ENCODE measurements at places on chromosomes 5 and 9.

- DNase-seq: no peak
Observed at GRCh38 chr9:18067548-18068120, 406.3 kb upstream of the ADAMTSL1 start.

- DNase-seq: peak; percentile 79
Observed at GRCh38 chr9:97984188-97985057, 1.3 kb downstream of the ANP32B start.

DNA sequence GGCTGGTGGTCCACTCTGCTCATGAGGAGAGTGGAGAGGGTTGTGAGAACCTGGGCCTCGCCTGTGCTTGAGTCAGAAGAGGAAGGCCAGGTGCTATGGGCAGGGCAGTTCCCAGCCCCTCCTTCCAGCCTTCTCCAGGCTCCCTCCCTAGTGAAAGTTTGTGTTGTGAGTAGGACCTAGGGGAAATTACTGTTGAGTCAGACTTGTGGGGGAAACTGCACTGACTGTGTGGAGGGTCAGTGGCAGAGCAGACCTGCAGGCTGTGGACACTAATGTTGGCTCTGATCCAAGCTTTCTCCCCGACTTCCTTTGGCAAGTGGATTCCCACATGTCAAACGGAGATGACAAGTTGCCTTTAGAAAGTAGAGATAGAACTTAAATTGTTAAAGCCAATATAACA, 102.6 kb downstream of the ARHGAP26 start:
- peak; percentile 28 for DNase-seq

DNA sequence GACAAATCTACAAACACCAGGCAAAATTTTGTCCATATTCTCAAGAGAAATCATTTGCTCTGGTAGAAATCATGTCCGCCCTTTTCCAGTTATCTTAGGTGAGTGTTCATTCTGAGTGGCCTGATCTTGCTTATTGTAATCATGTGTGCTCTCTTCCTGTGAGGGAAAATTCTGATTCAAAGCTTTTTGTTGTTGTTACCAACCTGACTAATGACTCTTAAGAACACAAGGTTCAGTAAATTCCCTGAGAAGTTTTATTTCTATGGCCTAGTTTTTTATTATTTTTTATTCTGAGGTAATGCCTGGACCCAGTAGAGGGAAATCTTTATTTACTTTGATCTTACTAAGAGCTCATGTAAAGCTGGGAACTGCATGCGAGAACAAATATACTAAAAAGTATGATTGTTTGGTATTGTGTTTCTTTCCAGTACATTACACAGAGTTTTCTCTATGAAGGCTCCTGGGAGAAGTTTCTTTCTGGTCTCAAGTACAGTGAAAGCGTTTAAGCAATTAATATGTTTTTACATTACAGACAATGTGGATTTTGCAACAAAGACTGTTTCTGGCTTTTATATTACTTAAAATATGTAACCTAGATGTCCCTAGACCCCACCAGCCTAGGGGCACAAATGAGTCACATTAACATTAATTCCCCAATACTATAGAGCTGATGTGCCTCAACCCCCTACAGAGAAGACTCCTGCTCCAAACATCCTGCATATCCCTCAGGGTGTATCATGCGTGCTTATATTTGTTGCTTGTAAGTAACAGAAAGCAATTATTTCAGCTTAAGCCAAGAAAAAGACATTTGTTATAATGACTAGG, 138.1 kb downstream of the TMEM167A start:
- DNase-seq: no peak

DNA sequence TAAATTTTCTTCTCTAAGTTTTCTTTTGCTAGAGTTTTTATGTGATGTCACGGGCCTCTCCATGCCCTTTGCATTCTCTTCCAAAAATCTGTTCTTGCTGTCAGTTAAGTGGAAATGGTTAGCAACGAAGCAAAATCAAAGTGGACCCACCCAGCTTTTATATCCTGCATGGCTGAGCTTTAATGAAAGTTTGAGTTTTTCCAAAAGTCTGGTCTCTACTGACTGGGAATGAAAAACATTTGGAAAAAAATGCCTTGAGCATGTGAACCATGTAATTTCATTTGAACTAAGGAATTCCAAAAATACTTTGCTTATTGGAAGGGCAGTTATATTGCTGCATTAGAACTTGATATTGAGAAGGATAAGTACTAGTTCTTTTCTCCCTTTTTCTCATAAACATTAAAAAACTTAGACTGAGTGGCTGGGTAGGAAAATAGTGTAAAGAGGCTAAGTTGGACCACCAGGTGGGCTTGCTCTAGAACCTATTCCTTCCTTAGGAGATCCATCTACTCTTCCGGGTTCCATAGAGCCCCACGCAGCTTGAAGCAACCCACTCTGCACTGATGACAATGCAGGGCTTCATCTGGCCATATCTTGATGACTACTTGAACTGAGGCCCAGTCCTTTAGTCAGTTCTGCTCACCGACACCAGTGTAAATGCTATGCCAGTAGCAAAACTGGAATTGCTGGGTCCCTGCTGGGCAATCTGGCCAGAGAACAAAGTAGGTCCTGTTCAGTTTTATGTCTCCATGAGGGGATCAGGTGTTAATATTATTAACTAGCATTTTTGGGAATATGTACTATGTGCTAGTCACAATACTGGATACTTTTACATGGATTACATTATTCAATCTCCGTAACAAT, 17.4 kb upstream of the RIC1 start:
- peak; percentile 21 for DNase-seq

- DNase-seq: no peak
Observed at GRCh38 chr9:88508326-88508725, 26.7 kb upstream of the NXNL2 start.

- no peak for DNase-seq
Observed at GRCh38 chr9:93301291-93301811, 117.4 kb downstream of the WNK2 start.

- DNase-seq: no peak
Observed at GRCh38 chr5:123105864-123106263, 16.8 kb downstream of the PRDM6 start.

DNA sequence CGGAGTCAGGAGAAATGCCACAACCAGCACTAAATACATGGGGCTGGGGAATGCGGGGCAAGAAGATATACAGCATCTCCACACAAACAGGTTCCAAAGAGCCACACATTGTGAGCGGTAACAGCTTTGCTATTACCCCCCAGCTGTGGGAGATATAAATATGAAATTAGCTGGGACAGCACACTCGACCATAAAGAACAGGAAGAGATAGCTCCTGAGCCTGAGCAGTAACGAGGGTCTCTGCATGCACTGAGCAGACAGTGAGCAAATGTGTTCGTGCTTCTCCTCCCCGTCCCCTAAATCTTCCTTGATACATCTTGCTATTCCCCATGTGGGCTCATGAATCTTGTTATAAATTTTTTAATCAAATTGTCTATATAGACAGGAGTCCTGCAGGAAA, 53.1 kb downstream of the ADAMTS2 start:
- no peak for DNase-seq

- DNase-seq: no peak
Observed at GRCh38 chr5:32163053-32163452, 11.1 kb downstream of the GOLPH3 start.

- DNase-seq: no peak
Observed at GRCh38 chr9:73979894-73980264, 517.3 kb upstream of the RORB start.

DNA sequence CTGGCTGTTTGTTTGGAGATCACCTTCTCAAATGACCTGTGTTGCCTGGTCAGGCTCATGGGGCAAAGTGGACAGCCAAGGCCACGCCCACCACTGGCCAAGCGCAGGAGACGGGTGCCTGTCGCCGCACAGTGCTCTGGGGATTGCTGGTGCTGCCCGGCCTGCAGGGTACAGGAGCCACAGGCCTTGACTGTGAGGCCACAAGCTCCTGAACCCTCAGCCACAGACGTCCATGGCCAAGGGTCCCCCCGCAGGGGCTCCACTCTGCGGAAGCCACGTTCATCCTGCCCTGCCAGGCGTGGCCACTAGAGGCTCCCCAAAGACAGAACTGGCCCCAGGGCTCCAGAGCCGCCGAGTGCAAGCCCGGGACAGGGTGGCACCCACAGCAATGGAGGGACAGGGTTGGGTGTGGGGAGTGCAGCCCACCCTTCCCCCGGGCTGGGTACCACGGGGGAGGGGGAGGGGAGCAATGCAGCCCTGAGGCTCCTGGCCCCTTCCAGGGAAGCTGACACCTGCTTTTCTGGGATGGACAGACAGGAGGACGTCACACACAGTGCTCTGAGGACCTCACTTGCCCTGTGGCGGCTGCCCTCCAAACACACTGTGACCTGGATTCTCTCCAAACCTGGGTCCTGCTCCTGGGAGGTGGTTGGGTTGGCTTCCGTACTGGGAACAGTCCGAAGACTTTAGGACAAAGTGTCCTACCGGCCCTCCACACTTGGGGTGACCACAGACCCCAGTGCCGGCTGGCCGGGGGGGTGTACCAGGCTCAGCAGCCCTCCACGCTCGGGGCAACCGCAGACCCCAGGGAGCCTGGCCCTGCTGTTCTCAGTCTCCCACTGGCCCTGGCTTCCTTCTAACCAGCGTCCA, 21.5 kb downstream of the TPPP start:
- peak; percentile 43 for DNase-seq

All from fibroblast of skin of right quadriceps (primary cell).